Stimulated activated CD8-positive, alpha-beta memory T cell treated with anti-CD3 and anti-CD28 coated beads, Interleukin-7, amount 100 ng/mL, for 1 hour (primary cell): ENCODE measurements at places on chromosomes 12 and 14.
A peak's percentile ranks its signal among the peaks of the same experiment; 100 is the strongest.

GRCh38 chr12:25401547-25402345 is 151.0 kb upstream of the KRAS start:
- no peak for DNase-seq

- no peak for DNase-seq
Observed at GRCh38 chr14:37587881-37588666, 7.0 kb downstream of the FOXA1 start.

GRCh38 chr14:105529569-105530284 is 3.3 kb downstream of the TMEM121 start:
- DNase-seq, result no peak

DNA sequence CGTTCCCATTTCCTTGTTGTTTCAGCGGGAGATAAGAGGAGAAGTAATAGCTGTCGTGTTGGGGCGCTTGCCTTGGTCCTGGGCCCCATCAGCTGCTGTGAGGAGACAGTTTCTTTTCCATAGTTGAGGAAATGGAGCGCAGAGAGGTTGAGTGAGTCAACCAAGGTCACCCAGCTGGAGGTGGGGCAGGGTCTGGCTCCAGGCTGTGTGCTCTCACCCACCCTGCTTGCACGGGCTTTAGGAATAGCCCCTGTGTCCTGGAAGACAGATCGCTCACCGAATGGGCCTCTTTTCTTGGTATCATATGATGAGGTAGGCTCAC is 165.7 kb upstream of the RTL1 start:
- DNase-seq, result no peak

- no peak for DNase-seq
Observed at GRCh38 chr14:105527381-105527825, 1.0 kb downstream of the TMEM121 start.

GRCh38 chr12:67893022-67893580 is 96.1 kb upstream of the IFNG-AS1 start:
- no peak for DNase-seq

DNA sequence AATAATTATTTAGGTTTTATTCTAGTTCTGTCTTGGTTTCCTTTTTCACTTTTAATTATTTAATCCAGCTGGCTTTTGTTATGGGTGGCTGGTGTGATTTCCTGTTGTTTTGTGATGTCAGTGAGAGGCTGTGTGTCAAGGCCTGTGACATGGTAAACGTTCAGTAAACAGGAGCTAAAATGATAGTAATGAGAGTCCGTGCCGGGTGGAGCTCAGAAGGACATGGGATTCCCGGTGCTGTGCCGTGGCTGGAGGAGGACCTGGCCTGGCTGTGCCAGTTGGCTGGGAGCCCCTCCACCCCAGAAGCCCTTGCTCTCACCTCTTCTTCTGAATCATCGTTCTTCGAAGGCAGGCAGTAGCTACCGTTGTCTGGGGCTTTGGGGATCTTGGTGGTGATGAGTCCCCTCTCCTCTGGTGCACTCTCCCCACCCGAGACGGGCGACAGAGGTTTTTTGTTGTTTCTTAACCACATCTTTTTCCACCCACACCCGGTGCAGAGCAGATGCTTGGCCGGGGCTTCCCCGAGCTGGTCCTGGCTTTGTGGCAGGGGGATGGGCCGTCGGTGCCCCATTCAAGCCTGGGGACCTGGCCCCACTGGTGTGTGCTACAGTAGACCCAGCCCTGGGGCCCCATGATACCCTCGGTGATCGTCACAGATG is 29.1 kb downstream of the SH2B3 start:
- peak; percentile 76 for DNase-seq

DNA sequence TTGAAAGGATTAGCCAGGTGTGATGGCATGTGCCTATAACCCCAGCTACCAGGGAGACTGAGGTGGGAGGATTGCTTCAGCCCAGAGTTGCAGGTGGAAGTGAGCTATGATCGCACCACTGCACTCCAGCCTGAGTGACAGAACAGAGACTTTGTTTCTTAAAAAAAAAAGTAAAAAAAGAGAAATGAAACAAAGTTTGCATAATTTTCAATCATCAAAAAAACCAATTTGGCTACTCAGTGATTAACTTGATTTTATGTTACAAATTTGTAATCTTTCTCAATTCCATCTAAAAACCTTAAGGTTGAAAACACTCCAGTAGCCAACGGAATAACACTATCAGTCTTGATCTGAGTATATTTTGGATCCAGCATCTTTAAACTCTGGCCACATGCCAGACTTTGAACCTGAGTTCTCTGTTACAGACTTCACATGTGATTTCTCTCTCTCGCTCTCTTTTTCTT is 12.6 kb upstream of the DENND5B start:
- DNase-seq, result no peak

GRCh38 chr12:131229426-131230339 is 276.0 kb downstream of the ADGRD1 start:
- DNase-seq, result no peak

DNA sequence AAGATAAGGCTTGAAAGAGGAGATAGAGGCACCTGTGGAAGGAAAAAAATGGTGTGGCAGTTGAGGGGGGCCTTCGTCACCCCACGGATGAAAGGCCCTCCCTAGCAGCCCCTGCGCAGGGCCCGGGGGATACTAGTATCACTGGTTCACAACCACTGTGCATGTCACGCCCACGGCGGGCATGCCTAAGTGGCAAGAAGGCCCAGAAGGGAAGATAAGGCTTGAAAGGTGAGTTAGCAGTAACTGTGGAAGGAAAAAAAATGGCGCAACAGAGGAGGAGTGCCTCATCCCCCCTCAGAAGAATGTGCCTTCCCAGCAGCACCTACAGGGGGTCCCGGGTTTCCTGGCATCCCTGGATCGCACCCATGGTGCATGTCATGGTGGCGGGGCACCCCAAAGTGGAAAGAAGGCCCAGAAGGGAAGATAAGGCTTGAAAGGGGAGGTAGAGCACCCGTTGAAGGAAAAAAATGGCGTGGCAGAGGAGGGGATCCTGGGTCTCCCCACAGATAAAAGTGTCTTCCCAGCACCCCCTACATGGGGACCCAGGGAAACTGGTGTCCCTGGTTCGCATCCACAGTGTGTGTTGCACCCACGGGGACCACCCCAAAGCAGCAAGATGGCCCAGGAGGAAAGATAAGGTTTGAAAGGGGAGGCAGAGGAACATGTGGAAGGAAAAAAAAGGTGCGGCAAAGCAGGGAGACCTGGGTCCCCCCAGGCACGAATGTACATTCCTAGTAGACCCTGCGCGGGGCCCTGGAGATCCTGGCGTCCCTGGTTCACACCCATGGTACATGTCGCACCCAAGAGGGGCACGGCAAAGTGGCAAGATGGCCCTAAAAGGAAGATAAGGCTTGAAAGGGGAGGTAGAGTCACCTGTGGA is 279.2 kb downstream of the ALG10 start:
- DNase-seq, result no peak

- DNase-seq, result no peak
Observed at GRCh38 chr12:23671881-23672280, 277.6 kb downstream of the SOX5 start.

DNA sequence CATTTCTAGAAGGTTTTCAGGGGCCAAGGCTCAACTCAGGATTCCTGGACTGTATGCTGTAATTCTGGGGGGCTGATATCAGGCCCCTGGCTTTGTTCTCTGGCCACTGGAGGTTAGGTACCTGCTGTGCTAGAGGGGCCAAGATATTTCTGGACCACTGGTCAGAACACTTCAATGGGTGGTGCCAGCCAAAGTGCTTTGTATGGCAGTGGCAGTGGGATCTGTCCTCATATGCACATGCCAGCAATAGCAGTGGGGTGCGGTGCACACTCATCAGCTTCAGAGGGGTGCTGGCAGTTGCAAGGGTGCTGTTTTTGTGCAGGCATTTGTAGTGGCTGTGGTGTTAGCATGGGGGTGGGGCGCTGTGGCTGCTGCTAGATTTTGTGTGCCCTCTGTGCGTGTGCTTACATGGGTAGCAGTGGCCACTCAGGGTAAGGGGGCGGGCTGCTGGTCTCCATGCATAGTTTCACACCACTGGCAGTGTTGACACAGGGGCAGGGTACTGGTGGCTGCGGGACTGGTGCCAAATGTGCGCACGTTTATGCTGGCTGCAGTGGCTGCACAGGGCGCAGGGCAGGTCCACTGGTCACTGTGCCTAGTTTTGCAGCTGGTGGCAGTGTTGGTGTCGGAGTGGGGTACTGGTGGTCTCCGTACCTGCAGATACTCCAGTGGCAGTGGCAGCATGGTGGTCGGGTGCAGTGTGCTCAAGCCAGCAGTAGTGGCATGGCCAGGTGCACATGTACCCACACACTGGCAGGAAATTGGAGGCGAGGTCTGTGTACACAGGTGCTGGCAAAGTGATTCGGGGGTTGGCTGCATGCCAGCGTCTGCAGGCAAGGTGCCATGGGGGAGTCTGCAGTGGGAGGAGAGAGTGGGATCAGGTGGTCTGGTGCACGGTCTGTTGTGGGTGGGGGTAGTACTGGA is 12.6 kb downstream of the NOPCHAP1 start:
- no peak for DNase-seq

DNA sequence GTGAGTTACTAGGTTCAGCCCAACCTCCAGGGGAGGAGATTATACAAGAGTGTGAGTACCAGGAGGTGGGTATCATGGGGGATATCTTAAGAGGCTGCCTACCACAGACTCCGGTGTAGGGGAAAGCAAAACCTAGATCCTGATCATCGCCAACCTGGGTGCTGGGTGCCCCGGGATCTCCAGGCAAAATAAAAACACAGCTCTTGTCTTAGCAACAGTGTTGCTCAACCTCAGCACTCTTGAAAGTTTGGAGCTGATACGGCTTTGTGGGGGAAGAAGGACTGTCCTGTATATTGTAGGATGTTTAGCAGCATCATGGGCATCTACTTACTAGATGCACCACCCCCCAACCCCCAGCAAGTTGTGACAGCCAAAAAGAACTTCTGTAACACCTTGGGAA is 74.5 kb downstream of the CCDC60 start:
- DNase-seq, result no peak

DNA sequence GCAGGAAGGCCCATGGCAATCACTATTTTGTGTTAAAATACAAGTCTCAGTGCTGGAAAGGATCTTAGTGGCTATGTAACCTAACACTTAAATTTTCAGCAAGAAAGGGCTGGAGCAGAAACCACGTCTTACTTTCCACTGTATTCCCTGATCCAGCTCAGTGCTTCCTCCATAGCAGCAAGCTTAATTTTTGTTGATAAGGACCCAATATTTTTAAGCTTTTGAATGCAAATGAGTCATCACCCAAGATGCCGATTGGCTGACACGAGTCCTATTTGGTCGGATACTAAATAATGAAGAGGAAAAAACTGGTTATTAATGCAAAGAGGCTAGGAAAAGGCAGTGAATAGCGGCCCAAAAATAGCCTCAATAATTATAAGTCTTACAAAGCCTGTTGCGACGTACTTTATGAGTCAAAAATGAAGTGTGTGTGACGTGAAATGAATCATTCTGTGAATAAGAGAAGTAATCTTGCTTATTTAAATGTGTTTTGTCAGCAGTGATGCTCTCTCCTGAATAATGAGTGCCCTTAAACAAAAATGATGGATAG is 46.9 kb upstream of the IGF1 start:
- no peak for DNase-seq

DNA sequence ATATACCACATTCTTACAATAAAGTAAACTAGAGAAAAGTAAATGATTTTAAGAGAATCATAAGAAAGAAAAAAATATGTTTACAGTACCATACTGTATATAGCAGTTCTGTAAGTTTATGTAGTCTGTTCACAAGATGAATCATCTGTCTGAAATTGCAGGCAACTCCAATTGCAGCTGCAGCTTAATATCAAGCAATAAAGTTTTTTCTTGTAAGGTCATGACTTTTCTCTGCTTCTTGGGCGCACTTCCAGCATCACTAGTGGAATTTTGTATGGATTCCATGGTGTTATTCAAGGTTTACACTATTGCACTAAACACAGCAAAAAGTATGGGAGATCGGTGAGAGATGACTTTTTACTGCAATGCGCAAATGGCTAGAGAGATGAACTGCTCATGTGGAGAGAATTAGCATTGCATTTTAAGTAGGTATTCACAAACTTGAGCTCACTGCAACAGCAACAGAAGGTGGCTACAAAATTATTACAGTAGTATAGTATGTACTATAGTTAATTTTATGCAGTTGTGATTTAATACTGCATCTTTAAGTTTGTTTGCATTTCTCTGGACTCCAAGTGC is 445.4 kb upstream of the OR4E1 start:
- no peak for DNase-seq

DNA sequence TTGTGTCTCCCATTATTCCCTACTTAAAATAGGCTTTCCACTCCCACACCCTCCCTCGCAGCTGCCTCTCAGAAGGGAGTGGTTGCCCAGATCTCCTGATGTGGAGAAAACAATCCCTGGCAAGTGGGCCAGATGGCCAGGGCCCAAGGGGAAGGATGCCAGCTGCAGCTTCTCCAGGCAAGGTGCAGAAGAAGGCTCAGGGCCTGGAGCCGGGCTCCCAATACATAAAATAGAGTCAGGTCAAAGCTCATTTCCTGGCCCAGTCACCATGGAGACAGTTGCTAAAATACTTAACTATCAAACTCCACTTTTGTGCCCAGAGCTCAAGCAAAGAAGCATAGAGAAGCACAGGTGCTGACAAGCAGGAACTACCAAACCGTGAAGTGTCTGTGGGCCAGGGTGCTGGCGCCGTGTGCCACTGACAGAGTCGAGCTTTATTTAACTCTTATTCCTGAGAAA is 45.7 kb upstream of the ITPR2 start:
- DNase-seq, result no peak

- no peak for DNase-seq
Observed at GRCh38 chr14:87131879-87132278, 861.1 kb downstream of the GALC start.

DNA sequence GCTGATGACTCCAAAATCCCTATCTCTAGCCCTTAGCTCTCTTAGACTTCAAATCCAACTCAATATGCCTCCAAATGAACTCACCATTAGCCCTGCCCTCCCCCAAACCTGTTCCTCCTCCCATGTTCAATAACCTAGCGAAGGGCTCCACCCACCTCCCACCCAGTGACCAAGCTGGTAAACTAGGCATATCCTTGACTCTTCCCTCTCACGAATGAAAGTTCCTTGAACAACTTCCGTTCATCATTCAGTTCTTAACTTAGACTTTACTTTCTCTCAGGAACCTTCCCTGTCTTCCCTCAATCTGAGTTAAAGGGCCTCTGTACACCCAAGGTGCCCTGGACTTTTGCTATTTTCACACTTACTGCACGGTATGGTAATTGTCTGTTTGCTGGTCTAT is 1.9 kb upstream of the KLHDC1 start:
- no peak for DNase-seq

- no peak for DNase-seq
Observed at GRCh38 chr14:79552778-79553177, 658.5 kb downstream of the DIO2 start.
